ENCODE measurements at places on chromosomes 6 and 20. TPM values are rescaled to one million over a fixed set of nuclear protein-coding genes. Genes with fewer than 3 reads are reported as not detected.

DNA sequence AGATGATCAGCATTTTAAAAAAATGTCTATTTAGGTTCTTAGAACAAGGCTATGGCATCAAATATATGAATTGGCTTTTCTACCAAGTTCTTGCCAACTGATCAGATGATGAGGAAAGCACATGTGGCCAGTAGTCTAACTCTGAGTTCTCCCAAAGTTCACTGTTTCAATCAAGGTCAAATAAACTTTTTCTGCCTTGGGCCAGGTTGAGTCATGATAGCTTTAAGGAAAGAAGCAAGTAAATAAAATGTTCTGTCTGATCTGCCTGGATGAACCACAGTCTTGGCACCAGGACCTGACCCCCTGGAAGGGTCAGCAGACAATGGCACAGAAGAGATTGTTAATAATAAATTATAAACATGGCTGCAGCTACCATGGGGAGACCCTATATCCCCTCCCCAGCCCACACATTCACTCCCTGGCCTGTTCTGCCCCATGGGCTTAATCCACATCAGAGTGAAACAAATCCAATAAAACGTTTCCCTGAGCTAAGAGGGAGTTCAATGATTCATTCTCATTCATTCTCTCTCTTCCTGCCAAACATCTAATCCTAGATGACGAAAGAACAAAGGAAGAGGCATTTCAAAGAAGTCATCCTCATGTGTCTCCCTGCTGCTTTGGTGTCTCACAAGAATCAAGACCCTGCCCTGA is 661.6 kb downstream of the DHX35 start:
- H3K36me3 ChIP-seq, result no peaks in the 10 kb centered on the region
- no peak overlapping the region for H3K4me3 ChIP-seq
- H3K27me3 ChIP-seq, result no peaks in the 10 kb centered on the region
- no peak overlapping the region for H3K27ac ChIP-seq
- no peak for DNase-seq

- H3K27ac ChIP-seq, result no peak overlapping the region
- peaks cover 8% of the 10 kb centered on the region for H3K4me1 ChIP-seq
- no peak for DNase-seq
- H3K4me3 ChIP-seq, result no peak overlapping the region
- no peaks in the 10 kb centered on the region for H3K27me3 ChIP-seq
- H3K36me3 ChIP-seq, result peaks cover 52% of the 10 kb centered on the region
Observed at GRCh38 chr6:136566007-136566487, 15.8 kb upstream of the MAP7 start.

GRCh38 chr20:18287915-18288748 is at the start of gene ZNF133:
Gene ZNF133 (plus strand): TSS chr20:18288527. CDS start chr20:18305687, 17,160 bp downstream.
- H3K27ac ChIP-seq, result peak within 1 kb of the TSS; percentile 99
- peaks cover 17% of the 10 kb centered on the region for H3K27me3 ChIP-seq
- peaks cover 22% of the 10 kb centered on the region for H3K4me1 ChIP-seq

DNA sequence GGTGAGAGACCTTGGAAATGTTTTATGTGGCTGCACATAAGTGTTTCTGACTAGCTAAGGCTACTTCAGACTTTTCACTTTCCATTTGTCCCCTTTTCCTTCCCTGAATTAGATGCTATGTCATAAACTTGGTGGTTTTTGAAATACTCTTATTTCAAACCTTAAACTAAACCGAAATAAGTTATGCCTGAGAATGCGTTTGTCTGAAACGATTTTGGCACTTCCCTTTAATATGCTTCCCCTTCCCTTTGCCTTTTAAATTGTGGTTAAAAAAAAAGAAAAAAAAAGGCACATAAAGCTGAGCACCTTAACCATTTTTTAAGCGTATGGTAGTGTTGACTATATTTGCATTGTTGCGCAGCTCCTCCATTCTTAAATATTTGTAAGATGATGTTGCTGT is 14.3 kb downstream of the ZNF451 start:
- H3K27ac ChIP-seq, result no peak overlapping the region
- H3K36me3 ChIP-seq, result peaks cover 62% of the 10 kb centered on the region
- no peak overlapping the region for H3K4me3 ChIP-seq
- H3K4me1 ChIP-seq, result peaks cover 10% of the 10 kb centered on the region
- H3K27me3 ChIP-seq, result no peaks in the 10 kb centered on the region

- peak overlapping the region; percentile 84 for H3K27ac ChIP-seq
- no peaks in the 10 kb centered on the region for H3K27me3 ChIP-seq
- H3K4me3 ChIP-seq, result peak overlapping the region; percentile 85
- peaks cover 39% of the 10 kb centered on the region for H3K4me1 ChIP-seq
- no peak for DNase-seq
Observed at GRCh38 chr6:144149558-144149893, 791 bp upstream of the STX11 start.

DNA sequence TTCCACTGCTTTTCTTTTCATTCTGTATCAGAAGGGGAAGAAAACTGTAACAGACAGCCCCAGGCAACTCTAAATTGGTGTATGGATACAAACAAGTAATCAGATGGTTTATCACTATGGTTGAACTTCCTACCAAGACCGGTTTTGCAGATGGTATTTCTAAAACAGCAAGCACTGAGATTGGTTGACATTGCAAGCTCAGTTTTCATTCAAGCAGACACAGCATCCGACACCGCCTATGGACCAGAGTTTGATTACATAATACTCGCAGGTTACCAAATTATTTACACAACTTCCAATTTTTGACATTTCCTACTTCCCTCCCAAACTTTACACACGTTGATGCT is 209.9 kb downstream of the ALDH8A1 start:
- DNase-seq, result no peak
- peaks cover 29% of the 10 kb centered on the region for H3K27me3 ChIP-seq
- no peak overlapping the region for H3K27ac ChIP-seq
- no peaks in the 10 kb centered on the region for H3K36me3 ChIP-seq
- no peaks in the 10 kb centered on the region for H3K4me1 ChIP-seq

GRCh38 chr6:116531675-116532570 is 13.6 kb downstream of the TRAPPC3L start:
- H3K27me3 ChIP-seq, result peaks cover 59% of the 10 kb centered on the region
- H3K27ac ChIP-seq, result no peak overlapping the region
- H3K4me1 ChIP-seq, result peaks cover 2% of the 10 kb centered on the region
- DNase-seq, result peak; percentile 91

DNA sequence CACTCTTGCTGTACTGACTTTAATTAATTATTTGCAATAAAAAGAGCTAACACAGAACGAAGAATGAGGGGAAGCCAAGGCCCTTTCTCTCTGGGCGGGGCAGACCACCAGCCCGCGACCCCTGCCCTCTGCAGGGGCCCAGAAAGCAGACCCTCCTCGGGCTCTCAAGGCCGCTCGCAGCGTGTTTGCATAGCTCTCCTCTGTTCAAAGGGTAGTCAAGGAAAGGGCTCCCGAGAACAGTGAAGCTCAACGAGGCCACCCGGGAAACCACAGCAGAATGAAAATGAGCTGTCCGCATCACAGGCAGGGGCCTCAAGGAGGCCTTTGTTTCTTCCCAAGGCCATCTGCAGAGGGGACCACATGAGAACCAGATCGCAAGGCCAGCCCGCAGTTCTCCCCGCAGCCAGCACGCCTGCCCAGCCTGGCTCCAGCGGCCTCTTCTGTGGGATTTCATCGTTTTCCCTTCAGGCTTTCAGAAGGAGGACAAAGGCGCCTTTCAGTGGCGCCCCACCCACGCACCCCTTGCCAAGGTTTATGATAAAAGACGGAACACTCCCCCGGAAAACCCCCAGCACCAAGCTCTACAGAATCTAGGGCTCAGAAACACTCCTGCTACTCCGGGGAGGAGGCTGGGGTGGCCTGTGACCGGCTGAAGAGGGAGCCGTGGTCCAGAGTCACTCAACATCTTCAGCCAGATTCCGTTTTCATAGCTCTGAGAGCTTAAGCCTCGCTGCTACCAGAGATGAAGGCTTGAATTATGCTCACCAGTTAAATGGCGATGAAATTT is 25.3 kb downstream of the ACSS1 start:
- DNase-seq, result no peak
- H3K4me1 ChIP-seq, result peaks cover 23% of the 10 kb centered on the region
- H3K27me3 ChIP-seq, result no peaks in the 10 kb centered on the region
- no peak overlapping the region for H3K27ac ChIP-seq
- no peak overlapping the region for H3K4me3 ChIP-seq

GRCh38 chr6:110211753-110212152 is 31.5 kb downstream of the CDC40 start:
- H3K4me1 ChIP-seq, result no peaks in the 10 kb centered on the region
- H3K36me3 ChIP-seq, result peaks cover 44% of the 10 kb centered on the region
- no peak for DNase-seq
- no peaks in the 10 kb centered on the region for H3K27me3 ChIP-seq
- no peak overlapping the region for H3K4me3 ChIP-seq
- no peak overlapping the region for H3K27ac ChIP-seq

GRCh38 chr6:41464019-41464418 is 82.2 kb upstream of the FOXP4 start:
- H3K4me3 ChIP-seq, result no peak overlapping the region
- no peaks in the 10 kb centered on the region for H3K4me1 ChIP-seq
- no peak overlapping the region for H3K27ac ChIP-seq

GRCh38 chr6:35237476-35237875 is 22.1 kb upstream of the ZNF76 start:
- peaks cover 2% of the 10 kb centered on the region for H3K4me1 ChIP-seq
- H3K4me3 ChIP-seq, result no peak overlapping the region
- no peak for DNase-seq
- H3K27ac ChIP-seq, result no peak overlapping the region

DNA sequence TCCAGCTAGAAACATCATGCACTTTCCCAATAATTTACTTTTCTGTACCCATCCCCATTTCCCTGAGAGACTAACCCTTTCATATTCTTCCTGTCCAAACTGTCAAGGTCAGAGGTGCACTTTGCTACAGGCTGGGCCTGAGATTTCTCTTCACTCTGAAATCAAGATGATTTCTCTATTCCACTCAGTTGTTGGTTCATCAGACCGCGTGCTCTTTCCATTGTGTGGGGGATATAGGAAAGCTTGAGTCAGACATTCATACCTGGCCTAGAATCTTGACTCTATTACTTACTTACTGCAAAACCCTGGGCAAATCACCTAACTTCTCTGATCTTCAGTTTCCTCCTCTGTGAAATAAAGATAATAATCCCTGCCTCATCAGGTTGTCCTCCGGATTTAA is 4.7 kb upstream of the ZDHHC14 start:
- peaks cover 30% of the 10 kb centered on the region for H3K27me3 ChIP-seq
- no peaks in the 10 kb centered on the region for H3K36me3 ChIP-seq
- no peak for DNase-seq
- H3K4me1 ChIP-seq, result peaks cover 17% of the 10 kb centered on the region

DNA sequence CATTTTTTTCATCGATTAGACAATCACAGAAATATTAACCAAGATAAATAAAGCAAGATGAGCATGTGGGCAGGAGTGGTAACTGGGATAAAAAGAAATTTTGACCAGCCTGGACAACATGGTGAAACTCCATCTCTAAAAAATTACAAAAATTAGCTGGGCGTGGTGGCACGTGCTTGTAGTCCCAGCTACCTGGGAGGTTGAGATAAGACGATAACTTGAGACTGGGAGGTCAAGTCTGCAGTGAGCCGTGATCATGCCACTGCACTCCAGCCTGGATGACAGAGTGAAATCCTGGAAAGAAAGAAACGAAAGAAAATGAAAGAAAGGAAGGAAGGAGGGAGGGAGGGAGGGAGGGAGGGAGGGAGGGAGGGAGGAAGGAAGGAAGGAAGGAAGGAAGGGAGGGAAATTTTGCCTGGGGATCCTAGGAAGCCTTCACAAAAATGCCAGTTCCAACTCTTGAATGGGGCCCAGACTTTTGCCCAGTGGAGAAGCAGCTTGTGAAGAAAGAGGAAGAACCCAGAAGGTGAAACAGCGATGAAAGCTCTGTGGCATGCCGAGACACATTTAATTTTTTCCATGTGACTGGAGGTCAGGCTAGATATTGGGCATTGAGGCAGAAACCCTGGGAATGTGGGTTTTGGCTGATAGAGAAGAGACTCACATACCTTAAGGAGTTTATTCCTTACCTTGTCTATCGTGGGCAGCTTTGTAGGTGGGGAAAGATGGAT is 20.3 kb downstream of the CCDC170 start:
- no peaks in the 10 kb centered on the region for H3K4me1 ChIP-seq
- H3K27me3 ChIP-seq, result peaks cover 3% of the 10 kb centered on the region

DNA sequence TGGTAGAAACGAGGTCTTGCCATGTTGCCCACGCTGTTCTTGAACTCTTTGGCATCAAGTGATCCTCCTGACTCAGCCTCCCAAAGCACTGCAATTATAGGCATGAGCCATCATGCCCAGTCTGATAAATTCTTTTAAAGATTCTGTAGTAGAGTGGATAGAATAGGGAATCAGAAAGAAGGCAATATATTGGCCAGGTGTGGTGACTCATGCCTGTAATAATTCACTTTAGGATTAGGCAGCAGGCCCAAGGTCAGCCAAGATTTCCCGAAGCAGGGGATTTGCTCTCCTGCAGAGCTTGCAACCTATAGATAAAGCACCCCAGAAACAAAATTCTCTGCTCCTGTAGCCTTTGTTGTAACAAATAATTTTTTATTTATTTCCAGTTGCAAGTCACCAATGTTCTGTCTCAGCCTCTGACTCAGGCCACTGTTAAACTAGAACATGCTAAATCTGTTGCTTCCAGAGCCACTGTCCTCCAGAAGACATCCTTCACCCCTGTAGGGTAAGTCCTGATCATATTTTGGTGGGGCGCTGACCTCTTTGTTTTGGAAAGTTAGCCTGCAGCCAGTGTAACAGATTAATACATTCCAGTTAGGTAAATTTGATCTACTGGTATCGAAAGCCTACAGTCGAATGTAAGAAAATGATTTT is 30.4 kb upstream of the MROH8 start:
- H3K4me3 ChIP-seq, result no peak overlapping the region
- H3K27me3 ChIP-seq, result no peaks in the 10 kb centered on the region
- peaks cover 3% of the 10 kb centered on the region for H3K4me1 ChIP-seq
- no peak for DNase-seq
- H3K36me3 ChIP-seq, result peaks cover 56% of the 10 kb centered on the region

DNA sequence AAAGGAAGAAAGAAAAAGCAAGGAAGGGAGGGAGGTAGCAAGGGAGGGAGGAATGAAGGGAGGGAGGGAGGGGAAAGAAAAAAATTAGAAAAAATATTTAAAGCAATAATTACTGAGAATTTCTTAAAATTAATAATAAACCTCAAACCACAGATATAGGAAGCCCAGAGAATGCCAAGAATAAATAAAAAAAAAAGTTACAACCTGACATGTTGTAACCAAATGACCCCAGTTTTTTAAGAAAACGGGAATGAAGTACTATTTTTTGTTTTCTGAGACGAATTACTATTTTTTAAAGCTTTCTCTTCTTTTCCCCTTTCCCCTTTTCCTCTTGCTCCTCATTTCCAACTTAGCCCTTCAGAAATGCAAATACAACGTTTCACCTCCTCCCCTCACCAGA is 16.7 kb downstream of the SLC17A1 start:
- H3K27ac ChIP-seq, result no peak overlapping the region
- H3K36me3 ChIP-seq, result no peaks in the 10 kb centered on the region
- H3K4me3 ChIP-seq, result no peak overlapping the region
- DNase-seq, result no peak
- no peaks in the 10 kb centered on the region for H3K4me1 ChIP-seq
- H3K27me3 ChIP-seq, result peaks cover 25% of the 10 kb centered on the region

The IMPG1 gene
- total RNA-seq, result not detected

The TBXT gene
- not detected for total RNA-seq

The SEMG1 gene
- total RNA-seq, result not detected

The TTK gene
- 22.4 TPM for total RNA-seq

The ANKEF1 gene
- total RNA-seq, result 0.58 TPM

The MDN1 gene
- total RNA-seq, result 78.3 TPM

The CCN6 gene
- 0.26 TPM for total RNA-seq

The PDYN gene
- total RNA-seq, result not detected

The POM121L2 gene
- total RNA-seq, result not detected

The ZNF512B gene
- 26.0 TPM for total RNA-seq

The CYP24A1 gene
- total RNA-seq, result not detected

The FAM217A gene
- total RNA-seq, result not detected

Data from activated CD4-positive, alpha-beta T cell treated with anti-CD3 and anti-CD28 coated beads, Interleukin-2, amount 10 ng/mL, durations not matched to agents 24 days and 14 days (primary cell).